Pancreas (tissue), 10 donors: ENCODE measurements at places on chromosomes 2 and 18.

DNA sequence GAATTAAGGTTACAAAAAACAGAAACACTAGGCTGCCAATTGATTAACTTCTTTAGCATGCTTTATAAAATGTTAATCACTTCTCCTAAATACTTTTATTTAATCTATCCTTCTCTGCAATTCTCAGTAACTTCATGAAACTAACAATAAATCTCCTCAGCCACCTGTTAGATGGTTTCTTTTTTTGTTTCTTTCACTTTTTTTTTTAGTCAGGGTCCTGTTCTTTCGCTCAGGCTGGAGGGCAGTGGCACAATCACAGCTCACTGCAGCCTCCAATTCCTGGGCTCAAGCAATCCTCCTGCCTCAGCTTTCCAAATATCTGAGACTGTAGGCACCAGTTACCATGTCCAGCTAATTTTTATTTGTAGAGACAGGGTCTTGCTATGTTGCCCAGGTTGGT is 213.4 kb upstream of the STK17B start:
- no peak for DNase-seq

DNA sequence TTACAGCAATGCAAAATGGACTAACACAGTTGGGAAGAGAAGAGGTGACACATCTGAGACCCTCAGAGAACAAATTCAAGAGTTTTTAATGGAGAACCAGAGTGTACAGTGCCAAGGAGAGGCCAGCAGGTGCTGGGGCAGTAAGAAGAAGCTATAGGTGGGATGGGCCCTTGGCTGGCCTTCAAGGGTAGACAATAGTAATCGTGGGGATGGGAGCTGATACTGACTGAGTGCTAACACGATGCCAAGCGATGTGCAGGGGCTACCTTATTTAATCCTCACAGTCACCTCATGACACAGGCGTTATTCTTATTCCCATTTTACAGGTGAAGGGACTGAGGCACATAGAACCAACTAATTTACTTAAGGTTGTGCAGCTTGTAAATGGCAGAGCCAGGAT is 131.9 kb upstream of the ID2 start:
- DNase-seq: no peak

GRCh38 chr2:163028807-163029206 is 190.2 kb upstream of the KCNH7 start:
- DNase-seq: no peak

DNA sequence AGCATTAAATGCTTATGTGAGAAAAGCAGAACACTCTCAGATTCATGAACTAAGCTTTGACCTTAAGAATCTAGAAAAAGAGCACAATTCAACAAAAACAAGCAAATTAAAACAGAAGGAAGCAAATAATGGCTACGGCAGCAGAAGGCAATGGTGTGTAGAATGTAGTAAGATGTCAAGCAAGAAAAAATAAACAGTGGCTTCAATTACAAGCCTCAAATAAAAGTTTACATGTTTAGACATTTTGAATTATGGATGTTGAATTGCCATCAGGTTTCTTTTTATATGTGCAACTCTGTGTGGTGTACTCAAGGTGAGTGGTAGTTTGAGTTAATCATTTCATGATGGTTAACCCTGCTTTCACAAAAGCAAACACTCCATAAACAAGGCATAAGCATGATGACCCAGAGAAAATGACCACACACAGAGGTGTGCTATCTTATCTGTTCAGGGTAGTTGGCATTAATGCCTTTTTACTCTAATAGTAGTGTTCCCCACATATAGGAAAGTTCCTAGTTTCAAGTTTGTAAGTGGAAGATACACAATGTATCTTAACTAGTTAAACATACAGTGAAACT is 207.1 kb downstream of the FIGN start:
- DNase-seq: no peak

DNA sequence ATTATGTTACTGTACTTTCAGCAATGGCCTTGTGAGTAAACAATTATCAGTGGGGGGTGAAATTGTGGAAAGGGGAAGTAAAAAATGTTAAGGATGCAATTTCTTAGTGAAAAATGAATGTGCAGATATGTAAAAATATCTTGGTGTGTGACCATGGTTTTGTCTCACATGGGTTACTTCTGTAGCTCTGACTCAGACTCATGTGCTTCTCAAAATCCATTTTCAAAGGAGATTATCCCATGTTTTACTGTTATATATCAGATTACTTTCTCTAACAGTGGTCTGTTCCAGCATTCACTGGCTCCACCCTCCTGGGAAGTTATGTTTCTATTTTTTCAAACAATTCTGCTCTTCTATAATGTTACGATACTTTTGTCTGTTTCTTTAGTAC is 298.2 kb upstream of the COL3A1 start:
- no peak for DNase-seq

GRCh38 chr2:43210467-43211303 is 15.7 kb downstream of the ZFP36L2 start:
- no peak for DNase-seq

- no peak for DNase-seq
These were observed 54.6 kb downstream of the PRKCE start for GRCh38 chr2:45706033-45706432.

DNA sequence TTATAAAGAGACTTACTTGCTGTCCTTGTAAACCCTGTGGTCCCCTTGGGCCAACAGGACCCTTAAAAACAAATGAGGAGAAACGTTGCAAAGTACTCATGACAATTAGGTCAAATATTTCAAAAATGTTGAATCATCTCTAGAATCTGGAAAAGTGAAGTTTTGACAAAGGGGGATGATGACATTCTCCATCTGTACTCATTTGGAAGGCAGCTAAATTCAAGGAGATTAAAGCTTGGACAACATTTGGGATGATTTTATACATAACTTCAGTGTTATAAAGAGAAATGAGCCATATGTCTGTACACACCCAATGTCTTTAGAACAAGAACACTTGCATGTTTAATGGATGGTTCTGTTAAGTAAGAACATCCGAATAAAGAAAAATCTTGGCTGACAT is 92.9 kb downstream of the COL5A2 start:
- DNase-seq: no peak

- no peak for DNase-seq
These were observed 96.0 kb downstream of the PLB1 start for GRCh38 chr2:28591711-28592335.

- DNase-seq: no peak
These were observed 105.0 kb downstream of the MC4R start for GRCh38 chr18:60267391-60268058.

GRCh38 chr2:4369826-4370419 is 666.5 kb downstream of the DCDC2C start:
- DNase-seq: no peak

- DNase-seq: no peak
These were observed 180.2 kb downstream of the ANAPC1 start for GRCh38 chr2:111703759-111704158.

GRCh38 chr2:216689397-216689796 is 6.0 kb downstream of the IGFBP5 start:
- no peak for DNase-seq

DNA sequence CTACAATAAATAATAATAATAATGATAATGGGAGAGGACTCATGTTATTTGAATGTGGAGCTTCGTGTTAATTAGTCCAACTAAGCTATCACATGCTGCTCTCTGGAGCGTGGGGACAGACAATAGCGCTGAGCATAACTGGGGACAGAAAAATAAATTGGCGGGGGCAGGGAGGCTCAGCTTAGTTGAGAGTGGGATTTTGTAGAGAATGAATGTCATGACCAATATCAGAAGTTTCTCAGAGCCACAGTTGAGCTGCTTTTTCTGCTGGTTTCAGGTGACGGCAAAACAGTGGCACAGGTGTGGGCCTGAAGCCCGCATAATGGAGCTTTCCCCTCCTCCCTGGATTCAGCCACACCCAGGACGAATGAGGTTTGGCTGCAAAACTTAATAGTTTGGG is 111.1 kb upstream of the CAB39 start:
- DNase-seq: no peak

DNA sequence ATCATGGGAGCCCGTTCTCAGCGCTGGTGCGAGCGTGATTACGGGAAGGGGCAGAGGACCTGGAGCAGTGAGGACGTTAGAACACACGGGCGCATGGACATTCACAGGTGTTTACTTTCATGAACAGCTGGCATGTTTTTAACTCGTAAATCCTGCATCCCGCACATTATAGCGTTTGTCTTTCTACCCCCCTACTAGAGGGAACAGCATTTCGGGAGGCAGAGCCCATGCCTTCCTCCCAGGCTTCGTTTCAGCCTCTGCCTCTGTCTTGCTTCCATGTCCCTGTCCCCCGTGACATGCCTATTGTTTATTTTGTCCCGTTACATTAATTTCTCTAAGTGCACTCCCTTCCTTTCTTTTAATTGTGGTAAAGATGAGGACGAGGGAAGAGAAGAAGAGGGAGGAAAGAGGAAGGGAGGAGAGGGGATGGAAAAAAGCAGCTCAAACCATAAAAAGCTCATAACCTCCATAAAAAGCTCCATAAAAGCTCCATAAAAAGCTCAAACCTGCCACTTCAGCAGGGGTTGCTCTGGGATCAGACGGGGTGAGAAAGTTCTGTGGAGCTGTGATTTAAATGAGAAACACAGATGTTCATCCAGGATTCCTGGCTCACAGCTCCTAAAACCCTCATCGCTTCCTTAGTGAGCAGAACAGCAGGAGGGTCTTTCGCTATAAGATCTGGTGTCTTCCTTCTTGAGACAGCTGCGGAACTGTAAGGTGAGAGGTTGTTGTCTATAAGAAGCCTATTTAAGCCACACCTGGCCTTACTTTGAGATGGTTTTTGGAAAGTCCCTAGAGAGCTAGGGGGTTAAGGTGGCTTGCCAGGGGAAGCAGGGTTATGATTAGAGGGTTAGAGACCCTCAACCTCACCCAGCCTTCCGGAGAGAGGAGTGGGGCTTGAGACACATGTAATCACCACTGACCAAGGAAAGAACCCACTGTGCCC is 66.6 kb upstream of the SNTG2 start:
- no peak for DNase-seq

GRCh38 chr2:64946769-64947247 is 42.4 kb upstream of the SLC1A4 start:
- DNase-seq: no peak

DNA sequence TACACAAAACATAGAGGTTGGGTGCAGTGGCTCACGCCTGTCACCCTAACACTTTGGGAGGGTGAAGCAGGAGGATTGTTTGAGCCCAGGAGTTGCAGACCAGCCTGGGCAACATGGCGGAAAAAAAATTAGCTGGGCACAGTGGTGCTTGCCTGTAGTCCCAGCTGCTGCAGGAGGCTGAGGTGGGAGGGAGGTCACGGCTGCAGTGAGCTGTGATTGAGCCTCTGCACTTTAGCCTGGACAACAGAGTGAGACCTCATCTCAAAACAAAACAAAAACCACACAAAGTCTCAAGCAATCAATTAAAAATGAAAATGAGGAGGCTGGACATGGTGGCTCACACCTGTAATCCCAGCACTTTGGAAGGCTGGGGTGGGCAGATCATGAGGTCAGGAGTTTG is 4.9 kb downstream of the NOP58 start:
- DNase-seq: no peak

DNA sequence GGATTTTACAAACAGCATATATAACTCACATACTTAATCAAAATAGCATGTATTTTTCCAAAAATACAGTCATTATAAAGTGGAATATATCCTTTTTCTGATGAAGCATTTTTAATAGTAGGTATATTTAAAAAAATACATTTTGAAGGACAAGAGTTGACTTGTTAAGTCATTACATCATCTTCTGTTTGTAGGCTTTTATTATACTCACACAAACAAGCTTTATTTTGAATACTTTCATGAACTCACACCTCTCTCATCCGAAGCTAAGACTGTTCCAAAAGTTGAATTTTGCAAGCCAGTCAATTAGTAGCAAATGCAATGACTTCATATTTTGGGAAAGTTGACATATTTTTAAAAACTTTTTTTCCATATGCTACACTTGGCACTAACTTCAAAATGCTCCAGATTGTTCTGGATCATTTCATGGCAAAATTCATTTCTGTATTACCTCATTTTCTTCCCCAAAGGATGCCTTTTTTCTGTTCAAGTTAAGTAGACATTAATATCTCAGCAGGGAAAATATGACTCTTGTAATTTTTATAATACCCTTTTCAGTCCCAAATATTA is 68.5 kb upstream of the WDR75 start:
- no peak for DNase-seq

DNA sequence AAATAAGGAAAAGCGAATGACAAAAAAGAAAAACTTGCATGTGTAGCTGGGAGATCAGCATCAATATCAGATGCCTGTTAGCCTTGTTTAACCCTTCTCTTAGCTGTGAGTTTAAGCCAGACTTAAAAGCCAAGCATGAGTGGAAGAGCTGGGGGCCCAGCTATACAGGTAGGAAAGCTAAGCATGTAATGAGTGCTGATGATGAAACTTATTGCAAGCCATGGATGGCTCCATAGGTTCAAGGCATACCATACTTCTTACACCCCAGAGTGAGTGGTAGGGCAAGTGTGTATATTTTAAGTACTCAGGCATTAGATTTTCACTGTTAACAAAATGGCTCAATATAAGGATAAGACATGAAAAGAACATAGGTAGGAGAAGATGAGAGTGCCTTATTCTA is 28.0 kb downstream of the RBBP8 start:
- no peak for DNase-seq

- no peak for DNase-seq
These were observed 31.6 kb downstream of the THNSL2 start for GRCh38 chr2:88201811-88202169.

DNA sequence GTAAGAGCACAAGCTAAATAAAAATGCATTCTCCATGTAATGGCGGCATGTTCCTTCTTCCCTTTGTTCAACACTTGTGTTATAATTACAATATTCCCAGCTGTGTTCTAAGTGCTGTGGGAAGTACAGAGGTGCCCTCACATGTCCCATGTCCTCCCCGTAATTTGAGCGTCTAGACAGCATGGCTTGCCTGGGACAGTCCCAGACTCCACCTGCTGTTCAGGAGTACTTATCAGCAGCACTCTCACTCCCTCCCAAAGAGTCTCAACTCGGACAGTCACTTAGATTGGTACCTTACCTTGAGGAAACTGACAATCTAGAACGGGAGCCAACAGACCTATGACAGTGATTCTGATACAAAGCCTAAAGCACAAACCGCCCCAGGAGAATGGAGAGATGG is 370.5 kb downstream of the EIPR1 start:
- DNase-seq: no peak

DNA sequence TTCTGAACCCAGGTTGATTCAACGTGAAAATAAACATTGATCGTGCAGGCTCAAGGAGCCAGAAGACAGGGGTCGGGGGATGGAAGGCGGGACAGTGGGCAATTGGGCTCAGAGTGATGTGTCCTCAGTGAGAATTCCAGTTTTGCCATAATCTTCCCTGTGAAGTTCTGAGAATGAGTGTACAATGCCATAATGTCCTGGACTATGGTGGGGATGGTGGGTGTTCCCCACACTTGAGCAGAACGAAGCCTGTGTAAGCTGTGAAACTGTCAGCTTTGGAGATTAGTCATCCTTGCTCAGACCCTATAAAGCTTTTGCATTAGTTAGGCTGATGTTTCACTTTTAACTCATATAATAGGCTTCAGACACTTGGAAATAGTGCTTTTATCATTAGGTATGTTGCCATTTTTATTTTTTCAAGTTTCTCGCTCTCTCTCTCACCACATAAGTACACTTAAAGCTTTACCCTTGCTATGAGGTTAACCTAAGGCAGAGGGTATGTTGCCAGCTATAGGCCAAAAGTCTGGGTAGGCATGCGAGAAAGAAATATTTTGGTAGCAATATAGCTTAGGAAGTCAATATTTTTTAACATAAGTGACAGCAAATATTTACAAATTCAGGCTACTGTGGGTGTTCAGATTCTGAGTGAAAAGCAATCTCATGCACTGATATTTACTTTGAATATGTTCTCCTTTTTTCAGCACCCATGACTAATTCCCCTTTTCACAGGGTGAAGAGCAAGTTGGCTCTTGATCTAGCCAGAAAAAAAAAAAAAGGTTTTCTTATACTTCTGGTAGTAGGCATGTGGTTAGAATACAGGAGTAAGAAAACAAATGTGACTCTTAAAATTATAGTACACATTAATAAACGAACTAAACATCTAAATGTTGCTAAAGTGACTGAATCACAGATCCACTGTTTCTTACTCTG is 47.2 kb downstream of the CDC42EP3 start:
- no peak for DNase-seq
